ENCODE measurements at places on chromosomes 12 and 14.

DNA sequence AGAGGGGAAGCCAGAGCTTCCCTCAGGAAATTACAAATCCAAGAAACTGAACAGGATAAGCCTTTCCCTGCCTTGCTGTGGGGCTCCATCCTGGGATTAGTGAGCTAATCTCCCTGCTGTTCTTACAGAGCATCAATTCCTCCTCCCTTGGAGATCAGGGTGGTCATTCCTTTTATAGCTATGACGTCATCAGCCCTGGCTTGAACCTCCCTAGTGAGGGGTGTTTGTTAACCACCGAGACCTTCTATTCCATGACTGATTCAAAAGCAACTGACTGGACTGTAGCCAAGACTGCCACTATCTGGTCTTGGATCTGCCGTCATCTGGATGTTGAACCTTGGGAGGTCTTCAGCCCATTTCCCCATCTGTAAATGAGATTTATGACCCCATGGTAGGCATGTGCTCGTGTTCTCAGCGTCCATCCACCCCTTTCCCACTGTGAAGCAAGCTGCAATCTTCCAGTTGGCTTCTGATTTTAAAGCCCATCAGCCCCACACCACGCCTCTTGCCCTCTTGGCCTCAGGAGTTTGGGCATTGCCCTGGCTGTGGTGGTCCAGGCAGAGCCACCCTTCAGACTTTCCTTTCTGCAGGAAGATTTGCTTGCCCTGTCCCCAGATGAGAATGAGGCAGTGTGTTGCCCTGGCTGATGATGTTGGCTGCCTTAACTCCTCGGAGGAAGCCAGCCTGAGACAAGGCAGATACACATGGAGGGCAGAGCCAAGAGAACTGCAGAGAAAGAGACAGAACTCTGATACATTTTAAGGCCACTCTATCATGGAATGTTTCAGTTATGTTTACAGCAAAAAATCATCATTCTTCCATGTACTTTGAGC lies 59.6 kb upstream of the ACTN1 start:
- DNase-seq, result no peak

- DNase-seq, result no peak
Observed at GRCh38 chr14:93693914-93694313, 94.4 kb downstream of the PRIMA1 start.

DNA sequence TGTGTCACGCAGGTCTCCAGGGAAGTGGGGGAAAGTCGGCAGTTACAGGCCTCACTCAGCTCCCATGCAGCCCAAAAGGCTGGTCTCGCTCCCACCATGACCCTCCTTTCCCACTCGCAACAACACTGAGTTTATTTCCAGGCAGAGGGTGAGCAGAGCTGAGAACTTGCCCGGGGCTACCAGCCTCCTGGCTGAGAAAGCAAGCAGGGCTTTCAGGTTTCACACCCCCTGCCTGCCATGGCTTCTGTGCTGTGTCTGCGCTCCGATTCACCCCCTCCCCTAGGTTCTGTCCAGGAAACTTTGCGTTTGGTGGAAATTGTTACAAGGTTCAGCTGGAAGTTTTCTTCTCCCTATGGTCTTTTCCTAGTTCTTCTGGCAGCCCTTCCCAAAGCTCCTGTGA lies 17.1 kb downstream of the OR10G2 start:
- DNase-seq, result no peak

GRCh38 chr12:32586390-32586789 lies 92.7 kb upstream of the DNM1L start:
- no peak for DNase-seq

- peak; percentile 74 for DNase-seq
Observed at GRCh38 chr12:54201001-54201794, 12.4 kb upstream of the SMUG1 start.

DNA sequence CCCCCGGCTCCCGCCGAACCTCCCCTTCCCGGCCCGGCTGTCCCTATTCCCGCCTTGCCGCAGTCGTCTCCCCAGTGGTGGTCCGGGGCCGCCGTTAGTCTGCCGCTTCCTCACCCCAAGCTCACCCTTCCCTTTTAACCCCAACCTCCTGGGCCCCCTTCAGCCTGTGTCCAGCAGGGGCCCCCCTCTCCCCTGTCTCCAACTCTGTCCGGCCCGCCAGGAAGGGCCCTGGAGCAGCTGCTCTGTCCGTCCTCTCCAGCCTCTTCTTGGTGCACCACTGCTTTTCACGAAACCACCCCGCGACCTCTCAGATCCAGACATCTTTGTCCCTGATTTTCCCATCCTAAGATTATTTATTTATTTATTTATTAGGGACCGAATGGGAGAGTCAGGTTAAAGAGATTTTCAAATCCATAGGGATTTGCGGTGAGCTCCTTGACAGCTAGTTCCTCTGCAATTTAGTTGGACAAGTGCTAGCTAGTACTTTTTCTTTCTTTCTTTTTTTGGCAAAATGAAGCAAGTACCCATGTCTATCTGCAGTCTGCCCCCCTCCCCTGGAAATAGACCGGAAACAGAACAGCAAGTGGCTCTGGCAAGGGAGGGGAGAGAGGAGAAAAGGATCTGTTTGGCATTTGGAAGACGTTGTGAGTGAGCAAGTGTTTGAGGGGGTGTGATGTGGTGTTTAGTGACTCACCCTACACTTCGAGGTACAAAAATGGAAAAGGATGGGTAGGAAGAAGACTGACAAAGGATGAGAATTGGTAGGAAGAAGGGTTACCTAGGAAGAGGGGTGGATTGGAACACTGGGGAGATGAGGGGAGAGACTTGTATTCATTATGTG lies 632 bp downstream of the UBR7 start:
- DNase-seq, result peak; percentile 25

DNA sequence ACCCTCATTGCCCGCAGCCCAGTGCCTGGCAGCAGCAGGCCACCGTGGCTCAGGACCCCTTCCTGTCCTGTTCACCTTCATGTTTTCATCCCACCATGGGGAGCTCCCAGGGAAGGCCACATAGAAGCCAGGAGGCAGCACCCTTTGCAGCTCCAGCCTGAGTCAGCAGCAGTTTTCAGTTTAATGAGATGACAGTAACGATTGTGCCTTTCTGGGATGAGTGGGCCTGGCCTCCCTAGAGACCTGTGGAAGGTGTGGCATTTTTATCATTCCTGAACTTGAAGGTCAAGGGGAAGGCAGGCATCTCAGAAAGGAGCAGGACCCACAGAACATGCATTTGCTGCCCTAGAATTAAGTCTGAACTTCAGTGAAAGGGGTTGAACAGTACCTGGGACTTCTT lies 532.8 kb downstream of the FUT8 start:
- DNase-seq, result no peak

DNA sequence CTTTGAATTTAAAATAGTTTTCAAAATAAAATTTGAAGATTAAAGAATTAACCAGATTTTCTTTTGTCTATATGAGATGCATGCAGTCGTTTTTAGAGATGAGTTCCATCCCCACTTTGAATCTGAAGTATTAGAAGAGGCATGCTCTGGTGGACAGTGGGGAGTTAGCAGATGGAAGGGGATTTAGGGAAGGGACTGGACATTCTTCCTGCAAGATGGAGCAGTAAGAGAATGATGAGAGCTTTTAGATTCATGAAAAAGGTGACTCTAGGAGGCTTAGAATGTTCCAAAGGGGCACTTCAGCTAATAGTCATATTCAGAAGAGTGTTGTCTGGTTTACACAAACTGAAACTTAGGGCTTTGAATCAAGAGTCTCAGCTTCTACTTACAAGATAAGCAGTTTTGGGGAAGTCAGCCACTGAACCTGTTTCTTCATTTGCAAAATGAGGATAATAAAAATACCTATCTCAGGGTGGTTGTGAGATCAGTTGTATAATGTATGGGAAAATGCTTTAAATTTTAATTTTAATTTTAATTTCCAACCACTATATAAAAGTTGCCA lies 3.7 kb downstream of the ZBTB1 start:
- no peak for DNase-seq

GRCh38 chr12:18689771-18690170 lies 48.0 kb downstream of the PLCZ1 start:
- no peak for DNase-seq

DNA sequence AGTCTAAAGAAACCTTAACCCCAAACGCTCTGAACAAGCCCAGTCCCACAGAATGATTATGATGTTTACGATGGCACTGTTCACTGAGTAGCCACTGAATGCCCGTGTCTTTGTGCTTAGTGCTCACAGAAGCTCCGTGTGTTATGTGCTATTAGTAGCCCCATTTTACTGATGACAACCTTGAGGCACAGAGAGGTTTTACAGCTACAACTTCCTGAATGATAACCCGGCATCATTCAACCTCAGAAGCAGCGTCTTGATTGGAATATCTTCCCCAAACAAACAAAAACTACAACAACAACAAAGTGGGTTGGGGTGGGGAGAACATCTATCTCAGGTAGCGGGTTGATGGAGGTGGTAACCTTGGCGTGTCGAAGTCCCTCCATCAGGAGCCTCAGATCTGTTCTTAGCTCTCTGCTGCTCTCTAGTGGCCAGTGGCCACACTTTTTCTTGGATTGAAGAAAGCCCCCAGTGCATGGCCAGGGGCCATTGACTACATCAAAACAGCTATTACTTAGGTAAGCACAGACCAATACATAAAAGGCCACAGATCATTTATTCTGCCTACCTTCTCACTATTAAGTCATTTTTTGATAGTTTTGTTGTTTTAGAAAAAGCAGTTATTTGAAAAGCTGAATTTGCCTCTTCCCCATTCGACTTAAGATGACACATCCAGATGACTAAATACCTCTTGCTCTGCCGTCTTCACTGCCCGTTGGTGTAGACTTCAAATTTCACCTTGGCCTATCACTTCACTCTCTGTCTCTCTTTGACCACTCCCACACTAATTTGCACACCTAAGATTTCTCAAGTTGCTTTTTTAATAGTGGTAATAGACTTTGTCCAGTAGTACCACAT lies 376.9 kb downstream of the GALC start:
- no peak for DNase-seq

GRCh38 chr14:102924632-102925588 lies 2.4 kb downstream of the AMN start:
- no peak for DNase-seq

DNA sequence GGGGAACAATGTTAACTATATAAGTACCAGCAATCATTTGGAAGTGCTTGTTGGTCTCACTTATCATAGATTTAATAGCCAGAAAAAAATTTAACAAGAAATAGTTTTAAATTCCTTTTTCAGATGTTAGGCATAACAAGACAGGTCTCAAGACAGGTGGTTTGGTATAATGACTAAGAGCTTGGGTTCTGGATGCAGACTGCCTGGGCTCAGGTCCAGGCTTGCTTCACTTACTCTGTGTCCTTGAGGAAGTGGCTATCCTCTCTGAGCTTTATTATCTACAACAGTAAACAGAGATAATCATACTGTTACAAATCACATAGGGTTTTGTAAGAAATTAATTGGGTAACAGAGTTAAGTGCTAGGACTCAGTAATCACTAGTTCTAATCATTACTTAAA lies 338.0 kb upstream of the FLRT2 start:
- no peak for DNase-seq

DNA sequence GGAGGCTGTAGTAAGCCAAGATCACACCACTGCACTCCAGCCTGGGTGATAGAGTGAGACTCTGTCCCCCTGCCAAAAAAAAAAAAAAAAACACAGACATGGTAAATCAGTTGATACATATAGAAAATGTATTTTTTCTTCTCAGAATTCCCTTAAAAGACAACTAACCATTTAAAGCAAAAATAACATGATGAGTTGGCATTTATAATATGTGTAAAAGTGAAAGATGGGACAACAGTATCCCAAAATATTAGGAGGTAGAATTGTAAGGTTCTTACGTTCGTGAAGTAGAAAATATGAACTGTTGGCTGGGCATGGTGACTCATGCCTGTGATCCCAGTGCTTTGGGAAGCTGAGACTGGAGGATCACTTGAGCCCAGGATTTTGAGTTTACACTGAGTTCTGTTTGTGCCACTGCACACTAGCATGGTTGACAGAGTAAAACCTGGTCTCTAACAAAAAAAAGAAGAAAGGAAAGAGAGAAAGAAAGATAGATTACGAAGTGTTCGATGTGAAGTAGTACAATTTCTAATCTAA lies 296.7 kb downstream of the FBXL14 start:
- no peak for DNase-seq

GRCh38 chr14:81474148-81474492 lies 59.5 kb downstream of the SEL1L start:
- no peak for DNase-seq

DNA sequence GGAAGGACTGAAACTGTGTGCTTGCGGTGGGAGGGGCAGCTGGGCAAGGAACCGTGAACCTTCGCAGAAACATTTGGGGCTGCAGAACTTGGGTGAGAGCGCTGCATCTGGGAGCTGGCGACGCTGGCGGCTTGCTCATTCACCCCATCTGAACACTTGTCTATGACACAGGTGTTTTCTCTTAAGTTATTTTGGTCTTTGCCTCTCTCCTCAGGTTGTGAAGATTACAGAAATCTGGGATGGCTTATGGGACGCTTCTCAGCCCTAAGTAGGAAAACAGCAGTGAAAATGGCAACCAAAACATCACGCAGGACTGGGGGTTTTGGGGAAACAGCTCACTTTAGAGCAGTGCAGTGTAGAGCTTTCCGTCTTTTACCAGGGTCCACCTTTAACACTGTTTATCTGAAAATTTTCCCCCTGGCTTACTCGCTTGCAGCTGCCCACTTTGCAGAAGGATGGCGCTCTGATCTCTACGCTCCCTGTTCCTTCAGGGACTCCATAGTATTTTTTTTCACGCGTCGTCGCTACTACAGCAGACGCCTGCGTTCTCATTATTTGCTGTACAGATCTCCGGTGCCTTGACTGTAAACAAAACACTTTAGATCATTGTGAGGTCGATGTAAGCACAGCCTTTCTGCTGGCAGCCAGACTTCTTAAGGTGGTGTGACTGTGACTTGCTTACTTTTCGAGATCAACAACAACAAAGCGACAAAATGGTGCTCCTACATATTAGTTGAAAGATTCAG lies 2.7 kb upstream of the CDKN1B start:
- DNase-seq, result peak; percentile 84

DNA sequence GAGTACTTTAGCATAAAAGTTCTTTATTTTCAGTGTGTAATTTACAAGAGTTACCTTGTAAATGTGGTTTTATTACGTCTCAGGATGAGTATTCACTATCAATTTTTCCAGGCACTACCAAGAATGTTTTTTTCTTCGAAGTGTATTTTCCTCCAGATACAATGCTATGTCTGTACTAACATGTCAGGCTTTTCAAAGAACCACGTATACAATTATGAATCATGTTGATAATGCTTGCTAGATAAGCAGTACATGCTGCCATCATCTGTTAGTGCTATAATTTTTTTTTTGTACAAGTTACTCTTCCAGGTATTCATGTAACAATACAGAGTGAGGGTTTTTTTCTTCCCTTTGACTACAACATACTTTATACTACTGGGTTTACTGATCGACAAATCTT lies 5.6 kb upstream of the KANSL2 start:
- DNase-seq, result no peak

GRCh38 chr14:100868621-100869370 lies 34.7 kb downstream of the RTL1 start:
- DNase-seq, result no peak

- DNase-seq, result no peak
Observed at GRCh38 chr12:16348435-16349130, 1.1 kb downstream of the MGST1 start.

- no peak for DNase-seq
Observed at GRCh38 chr12:851343-851742, 98.2 kb downstream of the RAD52 start.

All from CD4-positive, alpha-beta T cell treated with Interleukin-4 for 1 hour (primary cell).